ENCODE measurements at places on chromosomes 4 and X.
A peak's percentile ranks its signal among the peaks of the same experiment; 100 is the strongest.

- DNase-seq = no peak
Measured at GRCh38 chrX:74931214-74931613, 6.0 kb upstream of the NEXMIF start.

GRCh38 chrX:72046447-72046846 lies 85.3 kb downstream of the RTL5 start:
- DNase-seq = no peak

GRCh38 chr4:122762520-122762919 lies 30.0 kb downstream of the BBS12 start:
- DNase-seq = no peak

- peak; percentile 13 for DNase-seq
Measured at GRCh38 chr4:167939863-167940616, 152.3 kb upstream of the ANXA10 start.

DNA sequence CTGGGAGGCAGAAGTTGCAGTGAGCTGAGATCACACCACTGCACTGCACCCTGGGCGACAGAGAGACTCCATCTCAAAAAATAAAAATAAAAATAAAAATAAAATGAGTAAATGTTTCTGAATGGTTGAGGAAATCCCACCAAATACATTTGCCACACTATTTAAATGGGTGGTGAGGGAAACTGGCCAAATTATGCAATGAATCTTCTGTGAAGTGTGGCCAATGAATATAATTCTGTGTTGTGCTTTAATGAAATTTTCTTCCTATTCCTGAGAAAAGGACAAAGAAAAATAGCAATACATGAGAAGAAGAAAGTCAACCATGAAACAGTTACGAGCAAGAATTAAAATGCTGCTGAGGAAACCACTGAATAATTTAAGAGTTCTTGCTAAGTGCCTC lies 69.9 kb downstream of the CAMK2D start:
- DNase-seq = no peak

- no peak for DNase-seq
Measured at GRCh38 chr4:14434916-14435315, 567.4 kb upstream of the CPEB2 start.

- no peak for DNase-seq
Measured at GRCh38 chr4:519203-519651, 20.2 kb downstream of the PIGG start.

DNA sequence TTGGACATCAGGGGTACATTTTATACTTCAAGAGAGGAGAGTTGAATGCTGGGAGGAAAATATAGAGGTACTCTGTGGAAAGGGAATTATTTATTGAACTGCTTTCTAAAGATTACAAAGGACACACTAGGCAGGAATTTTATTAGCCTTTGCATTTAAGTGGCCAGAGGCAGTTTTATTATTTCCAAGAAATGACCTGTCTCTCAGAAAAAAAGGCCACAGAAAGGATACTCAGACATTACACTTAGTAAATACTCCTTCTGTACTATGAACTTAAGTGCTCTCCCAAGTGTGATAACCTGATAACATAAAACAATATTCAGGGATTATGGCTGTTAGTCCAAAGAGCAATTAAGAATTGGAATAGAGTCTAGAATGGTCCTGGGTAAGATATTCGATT lies 7.5 kb downstream of the LRRC66 start:
- no peak for DNase-seq

GRCh38 chr4:52248820-52249219 lies 197.7 kb downstream of the SPATA18 start:
- no peak for DNase-seq

GRCh38 chr4:159278399-159278798 lies 175.5 kb downstream of the RAPGEF2 start:
- DNase-seq = no peak

DNA sequence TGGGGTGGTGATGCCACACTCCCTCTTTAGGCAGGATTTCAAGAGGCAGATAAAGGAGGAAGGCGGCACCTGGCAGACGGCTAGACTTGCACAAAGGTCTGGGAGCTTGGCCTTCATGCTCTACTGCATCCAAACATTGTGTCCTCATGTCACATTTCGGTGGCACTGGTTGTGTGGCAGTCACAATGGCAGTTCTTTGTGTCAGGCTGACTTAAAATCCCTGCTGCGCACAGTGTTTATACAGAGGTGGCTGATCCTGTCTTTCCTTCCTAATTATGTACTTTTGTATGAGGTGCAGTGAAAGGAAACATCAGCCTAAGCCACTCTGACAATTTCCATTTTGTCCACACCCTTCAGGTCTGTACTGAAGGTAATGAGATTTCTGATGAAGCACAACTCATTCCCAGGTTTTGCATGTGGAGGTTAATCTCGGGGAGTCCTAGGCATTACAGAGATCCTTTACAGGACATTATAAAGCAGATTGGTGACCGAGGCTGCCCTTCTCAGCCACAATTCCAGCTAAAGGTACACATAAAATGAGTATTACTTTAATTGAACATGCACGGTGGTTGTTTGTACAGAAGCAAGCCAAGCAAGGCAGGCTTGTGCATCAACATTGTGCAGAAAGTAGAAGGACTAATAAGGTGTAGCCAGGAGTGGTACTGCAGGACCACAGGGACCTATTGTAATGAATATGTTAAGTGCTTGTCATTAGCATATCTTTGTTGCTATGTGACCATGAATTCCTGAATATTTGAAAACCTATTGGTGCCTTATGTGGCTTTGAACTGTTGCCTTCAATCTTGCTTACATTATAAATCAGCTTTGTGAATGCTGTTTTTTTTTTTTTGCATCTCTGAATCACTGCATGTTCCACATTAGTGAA lies 147.6 kb downstream of the STK32B start:
- DNase-seq = no peak

GRCh38 chr4:33176566-33176965 lies 2456.4 kb downstream of the PCDH7 start:
- DNase-seq = no peak

- no peak for DNase-seq
Measured at GRCh38 chrX:43682726-43683125, 26.6 kb downstream of the MAOA start.

GRCh38 chr4:184282895-184283654 lies 65.4 kb upstream of the ENPP6 start:
- DNase-seq = no peak

GRCh38 chr4:13174001-13174400 lies 310.1 kb downstream of the RAB28 start:
- DNase-seq = no peak

DNA sequence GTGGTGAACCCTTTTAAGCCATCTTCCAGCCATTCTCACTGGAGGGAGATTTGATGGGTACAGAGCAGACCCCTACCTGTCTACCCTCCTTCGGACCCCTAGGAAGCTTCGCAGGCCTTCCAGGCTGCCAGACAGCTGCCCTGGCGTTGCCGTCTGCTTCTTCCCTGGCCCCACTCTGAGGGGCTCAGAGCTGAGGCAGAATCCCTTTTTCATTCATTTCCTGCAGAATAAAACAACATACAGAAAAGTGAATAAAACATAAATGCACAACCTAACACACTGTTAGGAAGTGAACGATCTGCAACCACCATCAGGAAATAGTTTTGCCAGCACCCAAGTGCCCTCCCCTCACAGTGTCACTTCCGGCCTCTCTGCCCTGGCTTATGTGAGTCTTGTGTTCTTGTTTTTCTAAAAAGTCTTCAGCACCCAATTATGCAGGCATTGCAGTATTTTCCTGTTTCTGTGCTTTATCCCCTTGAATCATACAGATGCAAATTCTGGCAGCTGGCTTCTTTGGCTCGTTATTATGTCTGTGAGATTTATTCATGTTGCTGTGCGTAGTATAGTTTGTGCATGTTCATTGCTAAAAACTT lies 5.6 kb upstream of the ADD1 start:
- DNase-seq = peak; percentile 21

- no peak for DNase-seq
Measured at GRCh38 chrX:134601240-134601765, 57.0 kb downstream of the PLAC1 start.

GRCh38 chrX:120797188-120797851 lies 78.3 kb downstream of the CT47B1 start:
- no peak for DNase-seq

GRCh38 chrX:147739196-147739595 lies 172.5 kb upstream of the FMR1 start:
- DNase-seq = no peak

- no peak for DNase-seq
Measured at GRCh38 chrX:19867411-19867732, 20.0 kb downstream of the SH3KBP1 start.

- DNase-seq = no peak
Measured at GRCh38 chr4:165209796-165210195, 2.4 kb downstream of the KLHL2 start.

GRCh38 chr4:56976837-56977320 lies 527 bp downstream of the NOA1 start:
- no peak for DNase-seq

DNA sequence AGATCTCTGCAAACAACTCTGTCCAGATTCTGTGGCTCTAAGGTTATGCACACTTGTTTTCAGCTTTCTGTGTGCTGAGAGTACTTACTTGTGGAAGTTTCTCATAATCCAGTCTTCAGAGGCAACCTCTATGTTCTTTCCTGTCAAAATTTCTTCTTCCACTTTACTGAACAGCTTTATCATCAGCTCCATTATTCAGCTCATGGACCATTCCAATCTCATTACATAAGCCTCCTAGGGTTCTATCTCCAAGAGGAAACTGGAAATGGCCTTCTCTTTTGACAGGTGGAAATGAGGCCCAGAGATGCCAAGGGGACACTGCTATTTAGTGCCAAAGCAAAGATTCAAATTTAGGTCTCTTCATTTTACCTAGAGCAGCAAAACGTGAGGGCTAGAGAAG lies 61.3 kb downstream of the CHRDL1 start:
- no peak for DNase-seq

- DNase-seq = no peak
Measured at GRCh38 chr4:19230906-19231545, 1020.7 kb upstream of the SLIT2 start.
